COLO829 (cell line): ENCODE measurements at places on chromosomes 3 and 15.
A peak's percentile ranks its signal among the peaks of the same experiment; 100 is the strongest.

DNA sequence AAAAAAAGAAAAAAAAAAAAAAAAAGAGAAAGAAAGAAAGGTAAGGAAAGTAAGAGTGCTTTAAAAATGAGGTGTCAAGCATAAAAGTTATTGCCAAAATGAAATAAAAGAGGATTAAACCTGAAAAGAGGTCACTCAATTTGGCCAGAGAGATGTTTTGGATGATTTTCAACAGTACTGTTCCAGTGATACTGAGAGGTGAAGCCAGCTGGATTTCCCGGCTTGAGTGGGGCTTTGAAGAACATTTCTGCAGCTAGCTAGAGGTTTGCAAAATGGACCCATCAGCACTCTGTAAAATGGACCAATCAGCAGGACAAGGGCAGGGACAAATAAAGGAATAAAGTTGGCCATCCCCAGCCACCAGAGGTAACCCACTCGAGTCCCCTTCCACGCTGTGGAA is 128.5 kb downstream of the LSAMP start:
- no peak for DNase-seq

DNA sequence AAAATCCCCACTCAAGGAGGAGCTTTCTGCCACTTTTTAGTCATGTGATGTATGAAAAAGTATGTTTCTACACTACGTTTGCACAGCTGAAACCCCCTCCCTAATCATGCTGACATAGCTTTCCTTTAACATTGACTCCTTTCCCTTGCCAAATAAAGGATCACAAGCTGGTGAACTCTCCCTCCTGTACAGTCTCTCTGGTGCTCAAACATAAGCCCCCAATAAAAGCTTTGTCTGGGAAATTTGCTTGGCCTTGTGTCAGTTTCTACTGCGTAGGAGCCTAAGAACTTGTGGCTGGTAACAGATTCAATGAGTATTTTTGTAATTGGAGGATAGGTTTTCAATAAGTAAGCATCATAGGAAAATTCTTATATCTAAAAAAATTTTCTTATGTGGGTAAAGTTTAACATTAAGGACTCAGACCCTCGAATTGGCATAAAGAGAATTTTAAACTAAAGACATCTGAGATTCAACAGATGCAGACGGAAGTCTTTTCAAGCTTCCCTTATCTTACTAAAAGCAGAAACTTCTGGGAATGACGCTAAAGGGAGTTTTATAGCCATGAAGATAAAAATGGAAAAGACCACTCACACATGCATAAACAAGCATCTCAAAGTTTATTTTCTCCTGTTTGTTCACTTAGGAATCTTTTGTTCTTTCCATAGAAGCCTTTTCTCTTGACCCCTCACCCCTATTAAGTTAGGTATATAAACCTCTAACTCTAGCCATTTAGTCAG is 44.1 kb upstream of the P2RY1 start:
- DNase-seq, result no peak

DNA sequence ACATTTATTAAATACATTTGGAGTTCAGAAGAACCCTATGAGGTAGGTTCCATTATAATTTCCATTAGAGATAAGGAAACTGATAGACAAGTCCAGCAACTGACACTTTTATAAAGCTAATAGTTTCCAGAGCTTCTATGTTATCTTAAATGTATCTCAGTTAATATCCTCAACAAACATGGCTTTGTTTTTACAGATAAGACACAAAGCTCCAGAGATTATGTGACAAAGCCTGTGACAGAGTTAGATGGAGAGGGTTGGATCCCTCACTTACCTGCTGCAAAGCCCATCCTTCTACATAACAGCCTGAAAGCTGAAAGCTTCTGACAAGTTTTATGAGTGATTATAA is 473 bp upstream of the COMMD2 start:
- DNase-seq, result peak; percentile 19

DNA sequence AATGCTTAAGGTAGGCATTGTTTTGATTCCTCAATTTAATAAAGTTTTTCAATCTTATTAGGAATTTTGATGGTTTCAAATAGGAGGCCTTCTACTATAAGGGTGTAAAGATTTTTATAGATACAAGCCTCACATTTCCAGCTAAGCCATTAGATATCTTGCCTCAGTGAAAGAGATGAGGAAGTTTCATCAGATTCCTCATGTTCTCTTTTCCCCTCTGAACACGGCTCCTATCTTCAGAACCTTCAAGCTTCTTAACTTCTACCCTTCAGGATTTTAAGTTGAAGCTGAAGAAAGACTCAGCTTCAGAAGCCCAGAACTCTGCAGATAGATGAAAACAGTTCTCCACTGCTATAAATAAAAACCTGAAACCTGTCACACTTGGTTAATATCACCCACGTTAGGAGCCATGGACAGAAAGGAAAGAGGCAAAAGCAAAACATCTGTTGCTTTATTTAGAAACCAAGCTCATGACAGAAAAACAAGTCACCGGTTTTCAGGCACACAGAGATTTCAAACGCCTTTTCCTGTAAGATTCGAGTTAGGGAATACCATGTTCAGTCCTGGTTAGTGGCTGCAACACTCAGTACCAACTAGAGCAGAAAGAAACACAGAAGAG is 82.2 kb upstream of the GOLGA8B start:
- DNase-seq, result no peak

DNA sequence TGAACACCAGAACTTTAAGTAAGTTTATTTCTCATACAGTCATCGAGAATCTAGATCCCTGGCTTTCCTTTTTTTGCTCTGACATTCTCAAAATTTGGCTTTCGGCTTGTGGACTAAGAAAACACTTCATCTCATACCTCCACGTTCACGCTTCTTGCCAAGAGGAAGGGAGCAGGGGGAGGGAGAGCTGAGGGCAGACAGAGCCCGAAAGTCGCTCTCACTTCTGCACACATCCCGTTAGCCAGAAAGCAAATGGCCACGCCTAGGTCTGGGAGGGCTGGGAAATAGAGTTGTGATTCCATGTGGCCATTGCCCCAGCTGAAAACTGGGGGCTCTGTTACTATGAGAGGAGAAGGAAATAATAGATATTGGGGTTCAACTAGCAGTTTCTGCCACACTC is 57.3 kb downstream of the MAP6D1 start:
- no peak for DNase-seq

- DNase-seq, result no peak
Measured at GRCh38 chr3:188165596-188165995, 11.6 kb downstream of the LPP start.

GRCh38 chr3:90184861-90185260 is 1077.4 kb downstream of the EPHA3 start:
- peak; percentile 75 for DNase-seq

- DNase-seq, result no peak
Measured at GRCh38 chr15:71291723-71292122, 176.5 kb downstream of the THSD4 start.

GRCh38 chr3:46694520-46694919 is 1.0 kb upstream of the ALS2CL start:
- DNase-seq, result no peak

GRCh38 chr3:167783781-167784180 is 48.3 kb downstream of the SERPINI1 start:
- no peak for DNase-seq

DNA sequence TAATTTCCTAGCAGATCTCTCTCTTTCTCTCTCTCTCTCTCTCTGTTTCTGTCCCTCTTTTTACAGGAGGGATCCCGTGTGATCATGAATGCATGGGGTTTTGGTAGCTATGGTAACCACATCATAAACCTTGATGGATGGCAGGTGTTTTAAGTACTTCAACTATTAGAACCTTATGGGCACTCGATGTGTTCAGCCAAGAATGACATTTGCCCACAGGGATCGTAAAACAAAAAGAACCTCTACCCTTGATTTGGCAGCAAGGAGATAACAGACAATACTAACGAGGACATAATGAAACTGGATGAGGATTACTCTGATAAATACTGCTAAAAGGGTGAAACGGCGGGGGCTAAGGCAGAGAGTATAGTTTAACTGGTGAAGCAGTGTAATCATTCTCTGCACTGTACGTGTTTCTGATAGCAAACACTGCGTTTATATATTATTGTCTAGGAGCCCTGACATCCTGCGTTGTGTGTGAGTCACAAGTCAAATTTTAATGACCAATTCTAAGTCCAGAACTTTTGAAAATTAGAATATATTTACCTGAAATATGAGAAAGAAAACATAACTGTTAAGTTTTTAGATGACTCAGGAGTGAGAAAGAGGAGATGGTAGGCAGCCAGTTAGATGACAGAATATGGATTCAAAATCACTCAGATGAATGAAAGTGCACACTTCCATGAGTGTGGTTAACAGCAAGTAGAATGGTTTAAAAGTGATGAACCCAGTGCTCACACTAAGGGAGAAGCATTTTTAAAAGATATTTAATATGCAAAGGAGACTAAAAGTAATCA is 80.3 kb downstream of the OTOL1 start:
- no peak for DNase-seq

DNA sequence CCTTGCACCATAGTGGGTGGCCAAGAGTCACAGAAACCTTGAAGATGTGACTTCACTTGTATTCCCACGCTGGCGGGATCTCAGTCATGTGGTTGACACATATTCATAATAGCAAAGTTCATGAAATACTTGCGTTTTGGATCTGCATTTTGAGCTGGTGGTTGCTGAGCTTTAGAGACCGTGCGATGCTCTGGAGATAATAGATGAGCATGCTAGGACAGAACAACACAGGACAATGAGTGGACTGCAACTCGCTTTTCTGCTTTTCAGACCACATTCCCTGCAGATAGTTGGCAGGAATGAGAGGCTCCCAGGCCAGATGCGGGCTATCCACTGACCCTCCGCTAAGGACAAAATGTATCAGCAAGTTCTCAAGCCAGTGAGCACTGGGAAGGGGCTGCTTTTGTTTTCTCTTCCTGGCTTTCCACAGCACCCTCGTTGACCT is 13.8 kb upstream of the STARD5 start:
- DNase-seq, result no peak

DNA sequence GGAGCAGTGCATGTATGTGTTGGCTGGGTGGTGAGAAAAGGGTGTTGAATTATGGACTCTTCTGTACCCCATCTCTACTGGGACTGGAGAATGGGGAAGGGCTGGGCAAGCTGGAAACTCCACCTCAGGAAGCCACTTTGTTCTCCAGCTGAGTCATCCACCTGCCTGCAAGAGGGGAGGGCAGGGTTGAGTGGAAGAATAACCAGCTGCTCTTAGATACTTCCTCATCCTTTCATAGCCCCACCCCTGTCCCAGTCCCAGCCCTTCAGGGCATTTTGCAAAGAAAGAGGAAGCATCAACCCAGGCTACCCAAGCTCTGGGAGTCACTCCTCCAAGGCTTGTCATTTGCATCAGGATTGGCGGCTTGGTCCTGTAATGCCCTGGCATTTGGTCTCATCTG is 33.1 kb downstream of the RAB11A start:
- DNase-seq, result no peak

- DNase-seq, result peak; percentile 45
Measured at GRCh38 chr3:67524046-67524445, 130.4 kb downstream of the SUCLG2 start.

- DNase-seq, result no peak
Measured at GRCh38 chr3:32551087-32551486, 19.6 kb downstream of the DYNC1LI1 start.

- DNase-seq, result no peak
Measured at GRCh38 chr3:113117511-113118234, 93.7 kb upstream of the BOC start.

GRCh38 chr3:100480081-100480480 is 12.3 kb upstream of the TMEM45A start:
- no peak for DNase-seq

GRCh38 chr3:28050885-28051284 is 190.5 kb upstream of the CMC1 start:
- peak; percentile 48 for DNase-seq

- no peak for DNase-seq
Measured at GRCh38 chr3:144018776-144019175, 47.2 kb downstream of the DIPK2A start.

DNA sequence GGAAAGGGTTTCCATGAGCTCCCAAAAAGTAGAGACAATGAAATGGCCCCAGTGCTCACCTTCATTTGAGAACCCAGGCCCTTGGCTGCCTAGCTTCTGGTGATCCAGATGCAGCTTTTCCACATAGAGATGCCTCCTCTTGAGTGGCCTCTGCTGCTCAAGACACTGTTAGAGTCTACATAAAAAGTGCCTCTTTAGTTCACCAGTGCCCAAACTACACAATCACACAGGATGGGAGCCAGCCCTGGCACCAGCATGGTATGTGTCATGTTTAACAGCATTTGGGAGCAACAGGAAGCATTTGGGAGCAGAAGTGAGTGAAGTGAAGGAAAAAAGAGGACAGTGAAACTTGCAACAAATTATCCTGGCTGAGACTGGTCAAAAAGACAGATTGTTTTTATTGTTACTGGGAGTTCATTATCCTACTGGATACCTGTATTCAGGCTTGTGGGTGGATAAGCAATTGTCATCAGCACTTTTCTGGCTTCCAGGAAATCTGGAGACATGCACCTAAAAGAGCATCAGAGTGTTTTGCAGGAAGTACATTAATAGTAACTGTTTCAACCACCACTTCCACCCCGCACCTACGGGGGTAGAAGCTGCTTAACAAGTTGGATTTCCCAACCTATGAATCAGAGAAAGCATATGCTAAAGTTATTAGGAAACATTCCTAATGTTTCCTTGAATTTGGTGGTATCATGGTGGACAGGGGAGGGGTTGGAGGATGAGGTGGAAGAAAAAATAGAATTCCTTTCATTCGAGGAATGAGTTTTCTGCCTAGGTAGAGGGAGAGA is 416.2 kb downstream of the IGSF11 start:
- DNase-seq, result no peak

DNA sequence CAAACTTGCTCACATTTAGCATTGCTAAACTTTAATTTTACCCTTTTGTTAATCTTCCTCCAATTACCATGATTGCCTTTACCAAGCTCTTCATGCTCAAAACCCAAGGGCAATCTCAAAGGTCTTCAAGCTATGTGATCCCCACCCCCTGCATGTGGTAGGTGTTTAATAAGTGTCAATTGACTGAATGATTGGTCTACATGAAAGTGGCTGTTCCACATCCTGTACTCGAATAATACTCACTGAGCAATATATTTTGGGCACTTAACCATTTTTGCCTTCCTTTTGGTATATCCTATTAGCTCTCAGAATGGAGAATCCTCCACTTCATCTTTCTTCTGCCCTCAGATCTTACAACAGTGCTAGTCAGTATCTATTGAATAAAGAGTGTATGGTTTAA is 17.1 kb downstream of the RBMS3 start:
- no peak for DNase-seq

DNA sequence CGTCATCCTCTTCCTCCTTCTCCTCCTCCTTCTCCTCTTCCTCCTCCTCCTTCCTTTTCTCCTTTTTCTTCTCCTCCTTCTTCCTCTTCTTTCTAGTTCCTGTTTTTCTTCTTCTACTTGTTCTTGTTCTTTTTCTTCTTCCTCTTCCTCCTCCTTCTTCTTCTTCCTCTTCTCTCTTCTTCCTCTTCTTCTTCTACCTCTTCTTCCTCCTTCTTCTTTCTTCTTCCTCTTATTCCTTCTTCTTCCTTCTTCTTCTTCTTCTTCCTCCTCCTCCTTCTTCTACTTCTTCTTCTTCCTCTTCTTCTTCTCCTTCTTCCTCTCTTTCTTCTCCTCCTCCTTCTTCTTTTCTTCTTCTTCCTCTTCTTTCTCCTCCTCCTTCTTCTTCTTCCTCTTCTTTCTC is 310.2 kb upstream of the LMCD1 start:
- no peak for DNase-seq
